Fibroblast of the conjunctiva (primary cell): ENCODE measurements at places on chromosomes 13 and 19.

GRCh38 chr13:29674532-29674931 is 79.0 kb upstream of the SLC7A1 start:
- DNase-seq = no peak

DNA sequence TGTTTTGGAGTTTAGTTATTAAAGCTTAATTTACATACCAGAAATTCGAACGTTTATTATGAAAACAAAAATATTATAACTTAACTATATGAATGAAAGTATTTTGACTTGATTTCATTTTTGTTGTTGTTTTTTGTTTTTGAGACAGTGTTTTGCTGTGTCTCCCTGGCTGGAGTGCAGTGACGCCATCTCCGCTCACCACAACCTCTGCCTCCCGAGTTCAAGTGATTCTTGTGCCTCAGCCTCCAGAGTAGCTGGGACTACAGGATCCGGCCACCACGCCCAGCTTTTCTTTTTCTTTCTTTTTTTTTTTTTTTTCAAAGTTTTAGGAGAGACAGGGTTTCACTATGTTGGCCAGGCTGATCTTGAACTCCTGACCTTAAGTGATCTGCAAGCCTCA is 392.6 kb downstream of the PCDH17 start:
- no peak for DNase-seq

DNA sequence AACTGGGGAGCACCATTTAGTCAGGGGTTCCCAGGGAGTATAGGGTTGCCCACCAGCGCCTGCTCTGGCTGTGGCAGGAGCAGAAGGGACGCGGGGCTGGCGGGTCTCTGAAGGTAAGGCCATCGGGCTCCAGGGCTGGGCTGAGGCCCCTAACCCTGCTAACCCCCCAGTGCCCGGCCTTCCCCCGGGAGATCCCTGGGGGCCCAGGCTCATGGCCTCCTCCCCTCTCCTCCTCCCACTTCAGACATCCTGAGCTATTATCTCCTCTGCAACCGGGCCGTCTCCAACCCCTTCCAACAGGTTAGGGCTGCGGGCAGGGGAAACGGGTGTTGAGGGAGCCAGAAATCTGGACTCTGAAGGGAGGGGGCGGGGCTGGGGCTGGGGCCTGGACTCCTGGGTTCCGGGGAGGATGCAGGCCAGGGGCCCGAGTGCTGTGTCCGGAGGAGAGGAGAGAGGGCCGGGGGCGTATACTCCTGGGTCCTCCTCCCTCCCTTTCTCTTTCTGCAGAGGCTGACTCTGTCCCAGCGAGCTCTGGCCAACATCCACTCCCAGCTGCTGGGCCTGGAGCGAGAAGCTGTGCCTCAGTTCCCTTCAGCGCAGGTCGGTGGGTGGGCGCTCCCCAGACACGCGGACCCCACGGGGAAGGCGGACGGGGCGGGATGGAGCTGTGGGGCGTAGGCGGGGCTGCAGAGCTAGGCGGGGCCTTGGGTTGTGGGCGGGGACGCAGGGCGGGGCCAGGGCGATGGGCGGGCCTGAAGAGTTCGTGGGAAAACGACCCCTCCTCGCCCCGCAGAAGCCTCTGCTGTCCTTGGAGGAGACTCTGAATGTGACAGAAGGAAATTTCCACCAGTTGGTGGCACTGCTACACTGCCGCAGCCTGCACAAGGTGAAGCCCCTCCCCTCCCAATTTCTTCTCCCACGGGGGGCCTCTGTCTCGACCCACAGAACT is 15.3 kb downstream of the TTYH1 start:
- no peak for DNase-seq

DNA sequence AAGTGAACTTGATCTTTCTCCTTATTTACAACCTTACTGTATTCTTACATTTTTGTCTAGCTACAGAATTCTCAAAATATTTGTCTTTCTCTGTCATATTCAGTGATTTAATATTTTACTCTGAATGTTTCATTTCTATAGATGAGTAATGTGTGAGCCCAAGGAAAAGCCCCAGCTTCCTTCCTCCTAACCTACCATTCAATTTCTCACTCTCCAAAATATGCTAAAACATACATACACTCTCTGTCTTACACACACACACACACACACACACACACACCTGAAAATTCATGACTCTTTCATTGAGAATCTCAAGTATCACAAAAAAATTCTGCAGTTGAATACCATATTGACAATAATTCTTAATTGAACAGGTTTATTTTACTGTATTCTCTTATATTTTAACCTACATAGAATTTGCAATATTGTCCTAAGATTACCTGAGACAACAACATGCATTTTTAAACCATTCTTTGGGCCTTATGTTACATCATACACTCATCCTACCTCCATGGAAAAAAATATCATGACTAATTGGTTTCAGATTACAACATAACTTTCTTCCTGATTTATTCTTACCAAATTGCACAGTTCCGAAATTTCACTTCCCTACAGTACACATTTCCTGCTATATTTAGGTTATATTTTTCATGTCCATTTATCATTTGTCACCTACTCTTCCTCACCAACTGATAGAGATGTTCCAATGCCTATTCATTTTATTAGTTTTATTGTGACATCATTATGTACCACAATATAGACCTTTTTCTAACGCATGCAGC is 1965.6 kb upstream of the PCDH20 start:
- DNase-seq = no peak

GRCh38 chr19:10639836-10640235 is 14.3 kb upstream of the ILF3 start:
- DNase-seq = no peak

DNA sequence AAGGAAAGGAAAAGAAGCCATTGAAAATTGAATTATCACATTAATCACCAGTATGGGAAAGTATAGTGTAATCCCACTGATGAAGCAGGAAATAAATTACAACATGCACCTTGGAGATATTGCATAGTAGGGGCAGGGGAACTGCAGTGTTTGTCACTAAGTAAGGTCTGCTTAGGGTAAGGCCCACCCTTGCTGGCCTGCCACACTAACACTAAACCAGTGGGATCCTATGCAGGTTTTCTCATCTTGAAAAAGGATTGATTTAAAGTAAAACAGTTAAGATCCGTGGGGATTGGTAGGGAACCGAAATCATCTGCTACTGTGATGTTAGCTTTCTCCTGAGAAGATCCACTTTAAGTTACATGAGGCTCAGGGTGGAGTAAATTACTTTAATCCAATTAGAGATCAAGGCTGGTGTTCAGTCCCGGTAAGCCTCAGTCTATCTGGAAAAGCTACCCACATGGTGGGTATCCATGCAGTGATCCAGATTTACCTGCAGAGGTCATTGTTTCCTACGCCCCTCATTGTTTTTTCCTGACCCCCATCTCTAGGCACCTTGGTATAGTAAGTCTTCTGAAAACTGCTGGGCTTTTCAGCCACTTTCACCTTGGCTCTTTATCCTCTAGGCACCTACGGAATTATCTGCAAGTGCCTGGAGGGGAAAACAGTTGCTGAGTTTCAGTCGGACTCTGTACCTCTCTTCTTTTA is 1014.9 kb upstream of the ATXN8OS start:
- no peak for DNase-seq
